Mesendoderm (in vitro differentiated cells): ENCODE measurements at places on chromosomes 6 and 20.

DNA sequence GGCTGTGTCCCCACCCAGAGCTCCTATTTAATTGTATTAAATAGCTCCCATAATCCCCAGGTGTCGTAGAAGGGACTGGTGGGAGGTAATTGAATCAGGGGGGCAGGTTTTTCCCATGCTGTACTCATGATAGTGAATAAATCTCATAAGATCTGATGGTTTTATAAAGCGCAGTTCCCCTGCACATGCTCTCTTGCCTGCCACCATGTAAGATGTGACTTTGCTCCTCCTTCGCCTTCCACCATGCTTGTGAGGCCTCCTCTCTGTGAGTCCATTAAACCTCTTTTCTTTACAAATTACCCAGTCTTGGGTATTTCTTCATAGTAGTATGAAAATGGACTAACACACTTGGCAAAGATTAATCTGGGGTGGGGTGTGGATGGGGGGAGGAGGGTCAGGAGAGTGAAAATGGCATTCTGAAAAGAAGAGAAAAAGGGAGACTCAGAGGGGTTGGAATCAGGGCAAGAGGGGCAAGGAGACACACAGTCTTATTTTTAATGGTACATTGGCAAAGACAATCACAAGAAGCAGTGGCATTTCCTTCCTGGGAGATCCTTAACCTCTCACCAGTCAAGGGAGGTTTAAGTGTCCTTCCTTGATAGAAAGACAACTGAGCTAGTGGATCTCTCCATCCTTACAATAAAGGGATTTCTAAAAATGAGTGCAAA is 37.5 kb upstream of the NOX3 start:
- DNase-seq: no peak

DNA sequence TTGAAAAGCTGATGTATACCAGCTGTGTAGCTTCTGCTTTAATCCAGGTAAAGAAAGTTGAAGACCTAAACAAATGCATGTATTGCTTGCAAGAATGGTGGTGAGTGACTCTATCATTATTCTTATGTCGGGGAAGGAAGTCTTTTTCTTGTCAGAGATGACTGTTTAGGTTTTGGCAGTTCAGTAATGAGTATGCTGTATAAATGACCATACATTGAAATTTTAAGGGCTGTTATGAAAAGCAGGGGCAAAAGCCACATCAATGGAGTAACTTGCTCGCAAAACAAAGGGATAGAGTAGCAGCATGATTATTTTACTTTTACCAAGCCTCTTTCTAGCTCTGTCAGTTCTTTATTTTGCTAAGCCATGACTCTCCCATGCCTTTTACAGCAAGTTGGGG is 55.9 kb upstream of the NUP153 start:
- DNase-seq: no peak

- DNase-seq: no peak
These were observed 110.9 kb upstream of the SSTR4 start for GRCh38 chr20:22924046-22924737.

DNA sequence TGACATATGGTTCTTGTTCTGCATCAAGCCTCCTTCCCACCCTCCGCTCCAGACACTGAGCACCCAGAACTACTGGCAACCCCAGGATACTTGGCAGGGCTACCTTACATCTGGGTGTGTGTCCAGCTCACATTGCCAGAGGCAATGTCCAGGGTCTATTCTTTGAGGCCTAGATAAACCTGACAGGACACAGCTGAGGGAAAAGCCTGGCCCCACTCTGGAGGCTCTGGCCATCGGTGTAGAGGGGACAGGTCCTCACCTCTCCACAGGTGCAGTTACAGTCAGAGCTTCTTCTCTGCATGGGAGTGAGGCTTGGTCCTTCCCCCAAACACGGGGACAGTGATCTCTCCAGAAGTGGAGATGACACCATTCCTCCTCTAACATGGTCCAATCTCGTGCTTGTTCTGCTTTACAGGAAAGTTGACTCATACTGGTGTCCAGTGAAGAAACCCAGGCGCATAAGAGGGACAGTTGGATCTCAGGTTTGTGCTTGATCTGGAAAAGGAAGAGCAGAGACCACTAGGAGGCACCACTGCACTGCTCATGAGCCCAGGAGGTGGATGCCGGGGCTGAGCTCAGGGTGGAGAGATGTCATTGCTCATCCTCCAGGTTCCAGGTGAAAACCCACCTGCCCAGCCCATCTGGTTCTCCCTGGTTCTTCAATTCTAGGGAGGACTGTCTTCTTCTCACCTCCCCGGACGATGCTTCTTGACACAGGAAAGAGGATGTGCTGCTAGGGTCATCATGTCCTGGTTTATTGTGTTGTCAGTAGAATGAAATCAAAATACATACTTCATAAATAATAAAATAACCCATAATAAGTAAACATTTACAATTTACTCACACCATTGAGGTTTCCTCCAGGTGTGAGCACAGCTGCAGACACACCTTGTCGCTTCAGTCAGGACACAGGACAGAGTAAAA is 14.7 kb downstream of the HLA-F start:
- peak; percentile 76 for DNase-seq

GRCh38 chr20:32159766-32160221 is 47.7 kb downstream of the PLAGL2 start:
- DNase-seq: no peak
